ENCODE measurements at places on chromosomes 6 and 20.

- no peak for DNase-seq
These were observed 305.5 kb upstream of the SGK1 start for GRCh38 chr6:134623401-134623800.

GRCh38 chr6:127348028-127348661 lies 4.7 kb upstream of the ECHDC1 start:
- DNase-seq = no peak

GRCh38 chr6:22263748-22264147 lies 33.1 kb downstream of the PRL start:
- DNase-seq = no peak

- DNase-seq = no peak
These were observed 793.6 kb downstream of the TFAP2A start for GRCh38 chr6:9621276-9621675.

GRCh38 chr20:1241456-1241855 lies 15.6 kb downstream of the RAD21L1 start:
- DNase-seq = no peak

- no peak for DNase-seq
These were observed 680.9 kb upstream of the AGPAT4 start for GRCh38 chr6:161954699-161955276.

DNA sequence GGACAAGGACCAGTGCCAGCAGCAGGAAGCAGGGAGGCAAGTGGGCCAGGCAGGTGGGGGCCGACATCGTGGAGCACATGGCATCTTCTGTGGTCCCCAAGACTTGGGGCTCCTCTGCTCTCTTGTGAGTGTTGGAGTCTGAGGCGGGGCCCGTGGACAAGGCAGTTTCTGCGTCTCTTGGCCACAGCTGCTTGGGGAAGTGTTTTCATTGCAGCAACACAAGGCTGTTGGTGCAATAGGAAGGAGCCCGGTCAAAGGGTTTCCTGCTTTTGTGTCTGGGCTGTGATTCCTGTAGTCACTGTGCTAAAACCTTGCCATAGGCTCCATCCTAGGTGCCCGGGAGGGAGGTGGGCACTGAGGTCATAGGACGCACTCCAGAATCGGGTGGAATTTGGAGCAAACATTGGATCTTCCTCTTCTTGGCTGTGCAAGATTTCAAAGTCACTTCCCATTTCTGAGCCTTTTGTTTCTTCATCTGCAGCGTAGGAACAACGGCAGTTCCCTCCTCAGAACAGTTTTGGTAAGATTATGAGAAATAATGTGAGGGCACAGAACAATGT lies at the start of gene SIRPB2:
SIRPB2 (minus strand) TSS at position 140 of the 560 bp plus-strand sequence; CDS start at position 79, 61 bp downstream.
- DNase-seq = no peak

DNA sequence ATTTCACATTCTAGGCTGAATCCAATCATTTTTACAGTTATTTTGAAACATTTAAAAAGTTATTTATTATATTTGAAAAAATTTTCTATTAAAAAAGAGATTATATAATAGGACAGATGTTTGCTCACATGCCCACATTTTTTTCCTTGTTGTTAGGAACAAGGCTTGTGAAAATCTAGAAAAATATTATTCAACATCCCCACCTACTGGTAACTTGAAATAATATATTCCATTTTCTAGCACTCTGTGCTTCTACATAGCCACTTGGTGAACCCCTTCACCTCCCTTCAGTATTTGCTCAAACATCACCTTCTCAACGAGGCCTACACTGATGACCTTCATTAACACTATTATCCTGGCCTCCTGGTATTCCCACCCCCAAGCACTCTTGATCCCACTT lies 18.3 kb upstream of the GPRC6A start:
- no peak for DNase-seq

DNA sequence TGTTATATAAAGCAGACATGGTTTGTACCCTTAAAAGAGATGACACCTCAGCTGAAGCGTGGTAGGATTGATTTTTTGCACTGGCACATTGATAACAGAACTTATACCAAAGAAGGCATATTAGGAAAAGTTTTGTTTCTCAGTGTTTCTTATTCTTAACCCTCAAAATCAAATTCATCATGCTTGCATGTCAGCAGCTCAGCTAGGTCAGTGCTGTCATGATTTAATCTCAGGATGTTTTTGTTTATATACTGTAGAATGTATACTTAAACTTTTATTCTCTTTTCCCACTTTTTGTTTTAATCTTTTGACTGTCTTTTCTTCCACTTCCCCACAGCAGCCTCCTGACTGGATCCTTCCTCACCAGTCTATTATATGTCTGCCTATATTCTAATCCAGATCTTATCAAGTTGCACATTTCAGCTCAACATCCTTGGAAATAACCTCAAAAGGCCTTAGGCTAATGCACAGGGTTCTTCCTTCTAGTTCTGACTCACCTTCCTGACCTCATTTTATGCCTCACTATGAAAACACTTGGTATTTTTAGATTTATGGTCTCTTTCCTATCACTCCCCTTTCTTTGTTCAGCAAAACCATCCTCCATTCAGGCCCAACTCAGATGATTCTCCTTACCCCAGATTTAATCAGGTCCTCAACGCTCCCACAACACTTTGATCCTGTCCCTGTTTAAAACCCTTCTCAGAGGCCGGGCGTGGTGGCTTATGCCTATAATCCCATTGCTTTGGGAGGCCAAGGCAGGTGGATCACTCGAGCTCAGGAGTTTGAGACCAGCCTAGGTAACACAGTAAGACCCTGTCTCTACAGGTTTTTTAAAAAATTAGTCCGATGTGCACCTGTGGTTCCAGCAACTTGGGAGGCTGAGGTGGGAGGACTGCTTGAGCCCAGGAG lies 7.2 kb downstream of the HEBP2 start:
- no peak for DNase-seq

DNA sequence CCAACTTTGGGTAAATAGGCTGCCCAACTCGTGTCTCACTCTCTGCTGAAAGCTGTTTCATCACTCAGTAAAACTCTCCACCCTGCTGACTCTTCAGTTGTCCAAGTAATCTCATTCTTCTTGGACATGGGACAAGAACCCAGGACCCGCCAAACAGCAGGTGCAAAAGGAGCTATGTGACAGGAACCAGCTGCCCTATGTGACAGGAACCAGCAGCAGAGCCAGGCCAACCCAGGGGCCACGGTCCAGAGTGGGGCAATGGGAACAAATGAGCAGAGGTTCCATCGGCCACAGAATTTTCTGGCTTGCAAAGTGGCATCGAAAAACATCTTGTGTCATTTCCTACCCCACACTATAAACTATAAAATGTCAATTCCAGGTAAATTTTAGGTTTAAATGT lies 56.5 kb downstream of the MOXD1 start:
- no peak for DNase-seq

GRCh38 chr20:43220612-43221011 lies 30.9 kb upstream of the PTPRT start:
- DNase-seq = peak; percentile 1

- DNase-seq = no peak
These were observed 176.0 kb upstream of the FOXQ1 start for GRCh38 chr6:1135726-1136414.

- no peak for DNase-seq
These were observed 286.1 kb upstream of the MAP3K7 start for GRCh38 chr6:90872981-90873380.

GRCh38 chr6:42136508-42137193 lies 5.8 kb downstream of the C6orf132 start:
- DNase-seq = no peak

DNA sequence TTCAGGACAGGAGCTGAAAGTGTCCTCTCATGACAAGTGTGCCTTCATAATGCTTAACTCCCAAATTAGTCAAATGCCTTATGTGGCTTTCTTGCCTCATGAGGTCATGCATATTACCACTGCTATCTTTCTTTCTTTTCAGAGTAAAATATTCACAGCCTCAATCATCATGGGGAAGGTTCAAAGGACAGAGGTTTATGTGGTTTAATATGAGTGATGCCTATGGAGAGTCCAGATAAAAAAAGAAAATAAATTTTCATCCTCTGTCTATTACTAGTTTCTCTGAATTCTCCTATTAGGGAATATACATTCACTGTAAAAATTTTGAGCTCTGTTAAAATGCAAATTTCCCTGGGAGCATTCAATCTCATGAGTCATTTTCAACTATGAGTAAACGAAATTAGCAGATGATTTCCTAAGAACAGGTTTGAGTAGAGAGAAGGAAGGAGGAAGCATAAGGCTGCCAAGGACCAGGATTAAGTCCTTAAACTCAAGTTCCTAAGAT lies 396.9 kb upstream of the ADGRB3 start:
- DNase-seq = no peak

DNA sequence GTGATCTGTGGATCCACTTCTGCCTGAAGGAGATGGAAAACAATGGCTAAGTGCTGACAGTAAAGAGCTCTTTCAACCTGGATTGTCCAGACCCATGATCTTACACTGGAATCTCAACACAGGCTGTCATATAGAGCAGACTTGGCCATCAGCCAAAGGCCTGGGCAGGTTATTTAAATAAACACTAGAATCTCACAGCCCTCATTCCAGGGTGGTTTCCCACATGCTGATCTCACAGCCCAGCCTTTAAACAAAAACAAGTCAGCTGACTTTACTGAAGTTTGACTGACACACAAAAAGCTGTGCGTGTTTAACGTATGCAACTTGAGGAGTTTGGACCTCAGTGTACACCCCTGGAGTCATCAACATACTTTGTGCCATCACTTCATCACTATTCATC lies 28.4 kb downstream of the SYNDIG1 start:
- DNase-seq = peak; percentile 11

- no peak for DNase-seq
These were observed 144.0 kb downstream of the PRL start for GRCh38 chr6:22152841-22153240.

DNA sequence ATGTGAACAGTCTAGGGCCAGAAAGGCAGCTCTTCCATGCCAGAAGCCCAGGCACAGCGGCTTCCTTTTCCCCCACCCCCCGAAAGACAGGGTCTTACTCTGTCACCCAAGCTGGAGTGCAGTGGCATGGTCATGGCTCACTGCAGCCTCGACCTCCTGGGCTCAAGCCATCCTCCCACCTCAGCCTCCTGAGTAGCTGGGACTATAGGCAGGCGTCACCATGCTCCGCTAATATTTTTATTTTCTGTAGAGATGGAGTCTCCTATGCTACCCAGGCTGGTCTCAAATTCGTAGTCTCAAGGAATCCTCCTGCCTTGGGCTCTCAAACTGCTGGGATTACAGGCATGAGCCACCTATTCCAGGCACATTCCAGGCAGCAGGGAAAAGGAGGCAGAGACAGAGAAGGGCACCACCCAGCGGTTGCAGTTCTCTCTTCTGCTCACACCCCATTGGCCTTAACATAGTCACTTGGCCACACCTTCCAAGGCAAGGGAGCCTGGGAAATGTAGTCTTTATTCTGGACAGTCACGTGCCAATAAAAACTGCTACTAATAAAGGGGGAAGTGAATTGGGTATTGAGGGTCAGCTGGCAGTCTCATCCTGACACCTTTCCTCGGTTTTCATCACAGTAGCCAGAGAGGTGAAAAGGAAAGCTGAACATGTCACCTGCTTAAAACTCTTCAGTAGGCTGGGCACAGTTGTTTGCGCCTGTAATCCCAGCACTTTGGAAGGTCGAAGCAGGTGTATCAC lies 205.9 kb downstream of the ZMYND8 start:
- no peak for DNase-seq

- DNase-seq = no peak
These were observed 14.5 kb upstream of the BCAS1 start for GRCh38 chr20:54084727-54085388.

Data from skeletal muscle cell (primary cell).